Activated T-cell treated with anti-CD3 and anti-CD28 coated beads for 24 hours (primary cell): ENCODE measurements at places on chromosomes 4 and X.
A peak's percentile ranks its signal among the peaks of the same experiment; 100 is the strongest.

- no peak for DNase-seq
These were observed at the start of gene ANXA3 for GRCh38 chr4:78551420-78552351. Gene ANXA3, plus strand, starts transcription at chr4:78551770. Its CDS starts 2,704 bp downstream, at chr4:78554474.

GRCh38 chr4:149993030-149993429 is 85.2 kb upstream of the DCLK2 start:
- DNase-seq, result no peak

GRCh38 chr4:147542229-147542990 is 61.5 kb downstream of the EDNRA start:
- no peak for DNase-seq

DNA sequence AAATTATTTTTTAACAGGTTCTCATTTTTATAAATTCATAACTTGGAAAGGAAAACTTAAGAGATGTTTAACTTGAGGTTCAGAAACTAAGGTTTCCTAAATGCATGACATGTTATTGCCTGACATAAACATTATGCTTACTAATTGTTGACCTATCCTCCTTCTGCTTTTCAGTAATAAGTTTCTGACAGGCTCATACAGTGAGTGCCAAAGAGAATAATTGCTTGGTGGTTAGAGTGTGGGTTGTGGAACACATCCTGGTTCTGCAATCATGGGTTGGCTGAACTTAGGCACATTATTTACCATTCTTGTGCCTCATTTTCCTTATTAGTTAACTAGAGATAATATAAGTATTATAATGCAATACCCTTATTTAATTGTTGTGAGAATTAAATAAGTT is 56.5 kb downstream of the BMPR1B start:
- no peak for DNase-seq

- DNase-seq, result no peak
These were observed 92.0 kb downstream of the GUCY2F start for GRCh38 chrX:109389917-109390316.

GRCh38 chrX:41265615-41266014 is 68.3 kb upstream of the DDX3X start:
- DNase-seq, result peak; percentile 49

DNA sequence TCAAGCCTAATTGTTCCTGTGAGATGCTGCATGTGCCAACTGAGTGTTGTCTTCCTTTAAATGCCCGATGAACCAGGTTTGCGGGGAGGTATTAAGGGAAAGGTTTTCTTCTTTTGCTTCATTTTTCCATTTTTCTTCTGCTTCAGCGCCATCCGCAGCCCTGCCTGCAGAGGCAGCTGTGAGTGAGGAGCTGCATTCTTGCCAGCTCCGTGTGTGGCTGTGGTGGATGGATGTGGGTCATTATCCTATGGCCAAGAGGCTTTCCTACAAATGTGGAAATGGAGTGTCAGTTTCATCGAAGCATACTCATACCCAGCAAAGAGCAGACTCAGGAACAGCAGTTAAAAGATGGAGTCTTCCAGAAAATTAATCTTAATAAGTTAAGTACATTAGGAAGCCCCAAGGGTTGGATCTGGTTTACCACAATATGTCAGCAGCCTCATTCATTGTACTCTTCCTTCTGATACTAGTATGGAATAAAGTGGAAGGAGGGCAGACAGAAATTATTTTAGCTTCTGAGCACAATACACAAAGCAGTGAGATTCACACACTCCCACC is 37.6 kb downstream of the TNIP3 start:
- DNase-seq, result no peak

- DNase-seq, result no peak
These were observed 258.8 kb downstream of the ARHGAP24 start for GRCh38 chr4:85733798-85734197.

GRCh38 chr4:185520119-185520518 is 15.2 kb downstream of the PDLIM3 start:
- DNase-seq, result no peak

DNA sequence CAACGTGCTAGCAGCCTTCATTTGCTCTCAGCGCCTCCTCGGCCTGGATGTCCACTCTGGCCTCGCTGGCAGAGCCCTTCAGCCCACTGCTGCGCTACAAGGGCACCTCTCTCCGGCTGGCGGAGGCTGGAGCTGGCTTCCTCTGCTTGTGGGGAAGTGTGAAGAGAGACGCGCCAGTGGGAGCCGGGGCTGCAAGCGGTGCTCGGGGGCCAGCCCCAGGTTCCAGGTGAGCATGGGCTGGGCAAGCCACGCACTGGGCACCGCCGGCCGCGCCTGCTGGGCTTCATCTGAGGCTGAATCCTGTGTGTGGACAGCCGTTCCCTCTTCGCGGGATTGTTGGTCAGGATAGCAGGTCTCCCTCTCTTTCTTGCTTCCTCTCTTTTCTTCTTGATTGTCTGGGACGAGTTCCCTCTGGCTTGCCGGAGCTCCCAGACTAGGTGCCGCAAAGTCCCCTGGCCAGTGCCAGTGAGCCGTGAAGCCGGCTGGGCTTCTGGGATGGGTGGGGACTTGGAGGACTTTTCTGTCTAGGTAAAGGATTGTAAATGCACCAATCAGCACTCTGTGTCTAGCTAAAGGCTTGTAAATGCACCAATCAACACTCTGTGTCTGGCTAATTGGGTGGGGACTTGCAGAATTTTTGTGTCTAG is 165.0 kb downstream of the HEPH start:
- DNase-seq, result no peak
